ENCODE measurements at places on chromosomes 16 and 17.

DNA sequence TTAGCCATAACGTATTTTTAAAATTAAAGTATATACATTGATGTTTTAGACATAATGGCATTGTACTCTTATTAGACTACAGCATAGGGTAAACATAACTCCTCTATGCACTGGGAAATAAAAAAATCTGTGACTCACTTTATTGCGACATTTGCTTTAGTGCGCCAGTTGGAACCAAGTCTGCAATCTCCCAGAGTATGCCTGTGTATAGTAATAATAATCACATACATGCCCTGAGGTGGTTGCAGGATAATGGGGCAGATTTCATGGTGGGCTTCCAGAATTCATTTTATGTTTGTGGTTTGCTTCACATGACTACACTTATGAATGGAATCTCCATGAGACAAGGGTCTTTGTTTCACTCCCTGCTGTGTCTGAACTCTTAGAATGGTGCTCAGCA is 66.9 kb upstream of the N4BP1 start:
- no peak for DNase-seq

- DNase-seq = peak; percentile 30
Measured at GRCh38 chr17:30476726-30477082, 504 bp upstream of the GOSR1 start.

DNA sequence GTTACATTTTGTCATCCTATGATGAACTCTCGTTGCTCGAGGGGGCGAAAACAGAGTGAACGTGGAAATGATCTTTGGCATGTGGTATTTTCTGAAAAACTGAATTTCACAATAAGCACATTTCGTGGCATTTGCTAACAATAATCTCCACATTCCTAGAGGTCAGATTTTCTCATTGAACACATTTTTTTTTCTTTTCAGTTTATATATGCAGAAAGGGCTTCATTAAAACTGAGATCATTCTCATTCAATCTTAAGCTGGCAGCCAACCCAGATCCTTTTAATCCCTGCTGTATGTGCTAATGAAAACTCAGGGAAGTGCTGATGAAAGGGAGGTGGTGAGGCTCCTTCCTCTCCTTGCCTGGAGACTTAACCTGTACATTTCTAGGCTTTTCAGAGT is 52.6 kb downstream of the PRKCA start:
- no peak for DNase-seq

DNA sequence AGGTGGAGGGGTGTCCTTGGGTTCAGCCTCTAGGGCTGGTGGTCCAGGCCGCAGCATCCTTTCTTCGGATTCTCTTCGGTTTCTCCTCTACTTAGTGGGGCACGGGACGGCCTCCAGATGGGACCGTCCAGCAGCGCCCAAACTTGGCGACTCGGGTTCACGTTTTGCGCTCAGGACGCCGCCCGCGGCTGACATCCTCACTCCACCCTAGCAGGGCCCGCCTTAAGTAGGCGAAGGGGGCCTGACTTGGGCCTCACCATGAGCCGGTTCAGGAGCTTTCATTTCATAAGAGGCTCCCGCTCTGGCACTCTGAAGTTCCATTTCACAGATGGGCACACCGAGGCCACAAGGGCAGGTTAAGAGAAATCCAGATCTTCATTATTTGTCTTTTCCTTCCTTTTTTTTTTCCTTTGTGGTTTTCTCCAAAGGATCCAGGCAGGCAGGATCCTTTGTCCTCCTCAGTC is 141.2 kb downstream of the SEC14L1 start:
- DNase-seq = no peak

DNA sequence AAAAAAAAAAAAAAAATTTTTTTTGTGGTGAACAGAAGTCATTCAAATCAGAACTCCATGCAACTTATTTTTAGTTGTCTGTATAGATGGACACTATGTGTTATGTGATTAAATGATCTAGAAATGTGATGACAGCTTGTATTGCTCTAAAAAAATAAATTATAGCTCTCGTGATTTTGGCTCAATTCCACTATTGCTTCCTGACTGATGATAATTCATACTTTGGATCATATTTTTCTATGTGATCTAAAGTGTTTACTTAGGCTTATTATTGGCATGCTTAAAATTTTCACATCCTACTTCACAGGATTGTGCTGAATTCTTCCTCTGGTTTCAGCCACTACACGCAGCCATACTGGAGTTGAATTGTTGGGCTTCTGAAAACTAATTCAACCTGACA is 76.8 kb downstream of the RPGRIP1L start:
- no peak for DNase-seq

- DNase-seq = no peak
Measured at GRCh38 chr16:53282975-53283946, 151.0 kb upstream of the RBL2 start.

DNA sequence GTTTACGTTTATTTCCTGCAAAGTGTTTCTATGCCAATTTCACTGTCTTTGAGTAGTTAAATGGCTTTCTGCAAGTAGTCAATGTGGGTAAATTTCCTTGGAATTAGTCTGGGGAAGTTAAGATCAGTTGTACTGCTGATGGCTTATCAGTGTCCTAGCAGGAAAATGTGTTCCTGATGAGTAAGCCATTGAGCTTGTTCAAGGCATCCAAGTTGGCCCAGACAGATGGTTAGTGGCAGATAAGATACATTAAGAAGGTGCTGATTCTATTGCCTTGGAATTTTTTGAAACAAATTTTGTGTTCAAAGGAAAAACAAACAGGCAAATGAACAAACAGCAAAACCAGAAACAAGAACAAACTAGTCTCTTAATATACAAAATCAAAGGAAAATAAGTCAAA is 258.4 kb downstream of the MAP2K6 start:
- no peak for DNase-seq

- DNase-seq = no peak
Measured at GRCh38 chr17:8846768-8847211, 20.7 kb downstream of the PIK3R6 start.

DNA sequence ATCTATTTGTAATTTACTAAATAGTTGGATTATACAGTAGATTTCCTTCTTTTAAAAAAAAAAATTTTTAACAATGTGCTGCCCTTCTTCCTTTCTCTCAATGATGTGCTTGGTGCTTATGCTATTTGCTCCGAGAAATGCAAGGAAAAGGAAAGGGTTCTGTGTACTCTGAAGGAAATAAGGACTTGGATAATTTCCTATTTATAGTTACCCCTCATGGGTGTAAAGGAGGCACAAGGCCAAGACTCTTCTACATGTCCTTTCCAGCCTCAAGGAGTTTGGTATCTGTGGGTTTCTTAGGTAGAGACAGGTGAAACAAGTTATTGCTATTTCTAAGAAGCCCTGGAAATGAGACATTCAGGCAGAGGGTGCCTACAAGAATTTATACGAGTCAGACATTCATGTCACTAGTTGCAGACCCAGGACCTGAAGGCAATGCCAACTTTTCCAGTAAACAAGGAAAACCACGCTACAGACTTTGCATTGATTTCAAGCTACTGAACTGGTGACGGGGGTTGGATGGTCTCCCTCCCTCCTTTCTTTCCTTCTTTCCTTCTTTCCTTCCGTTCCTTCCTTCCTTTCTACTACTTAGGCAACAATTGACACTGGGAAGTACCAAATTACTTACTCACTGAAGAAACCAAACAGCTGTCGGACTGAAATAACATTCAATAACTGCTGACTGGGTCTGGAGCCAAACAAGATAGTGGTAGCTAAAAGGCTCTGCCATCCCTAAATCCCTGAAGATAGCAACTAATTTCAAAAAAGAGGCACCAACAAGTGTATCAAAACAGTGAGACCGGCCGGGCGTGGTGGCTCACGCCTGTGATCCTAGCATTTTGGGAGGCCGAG is 33.8 kb upstream of the GHDC start:
- no peak for DNase-seq

GRCh38 chr17:29870836-29871465 is 59.1 kb downstream of the SSH2 start:
- no peak for DNase-seq

DNA sequence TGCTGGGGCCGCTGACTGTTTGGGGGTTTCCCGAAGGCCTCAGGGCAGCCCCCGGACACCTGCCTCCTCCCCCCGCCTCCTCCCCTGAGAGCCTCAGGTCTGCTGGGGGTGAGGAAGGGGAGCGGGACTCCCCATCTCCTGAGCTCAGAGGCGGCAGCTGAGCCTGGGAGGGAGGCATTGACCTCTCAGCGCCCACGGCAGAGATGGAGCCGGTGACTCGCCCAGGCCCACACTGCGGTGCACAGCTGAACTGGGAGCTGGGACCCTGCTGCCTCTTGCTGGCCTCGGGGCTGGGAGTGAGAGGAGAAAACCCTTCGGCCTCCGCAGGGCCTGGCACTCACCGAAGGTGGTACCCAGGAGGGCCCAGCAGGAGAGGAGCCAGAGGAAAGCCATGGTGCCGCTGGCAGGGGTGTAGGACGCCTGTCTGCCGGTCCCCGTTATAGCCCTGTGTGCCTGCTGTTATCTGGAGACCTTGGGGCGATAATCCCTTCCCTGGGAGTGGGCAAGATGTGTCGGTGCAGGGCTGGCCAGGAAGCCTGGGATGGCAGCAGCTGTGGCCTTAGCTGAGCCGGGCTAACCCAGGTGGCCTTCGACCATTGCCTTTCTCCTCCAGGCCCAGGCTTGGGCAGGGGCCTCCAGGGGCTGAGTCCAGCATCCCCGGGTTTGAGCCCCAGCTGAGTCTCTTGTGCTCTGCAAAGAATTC is at the start of gene CTRB2:
TSS of gene CTRB2 (minus strand) at position 413 of the 703 bp plus-strand sequence. CDS start at position 393, 20 bp downstream.
- DNase-seq = no peak

DNA sequence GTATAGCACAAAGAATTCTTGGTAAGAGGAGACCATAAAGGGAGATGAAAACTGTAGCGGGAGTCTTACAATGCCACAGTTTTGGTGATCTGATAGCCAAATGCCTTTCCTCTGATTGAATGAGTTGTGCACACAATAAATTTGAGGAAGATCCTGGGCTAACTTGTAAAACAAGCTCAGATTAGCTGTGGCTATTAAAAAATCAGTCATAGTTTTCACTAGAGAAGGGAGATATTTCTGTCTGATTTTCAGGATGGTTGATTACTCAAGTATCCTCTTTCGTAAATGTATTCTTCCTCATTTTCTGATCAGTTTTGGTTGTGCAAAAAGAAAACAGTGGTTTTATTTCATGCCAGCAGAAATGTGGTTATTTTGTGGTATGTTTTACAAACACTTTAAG is 9.1 kb upstream of the METTL9 start:
- no peak for DNase-seq

DNA sequence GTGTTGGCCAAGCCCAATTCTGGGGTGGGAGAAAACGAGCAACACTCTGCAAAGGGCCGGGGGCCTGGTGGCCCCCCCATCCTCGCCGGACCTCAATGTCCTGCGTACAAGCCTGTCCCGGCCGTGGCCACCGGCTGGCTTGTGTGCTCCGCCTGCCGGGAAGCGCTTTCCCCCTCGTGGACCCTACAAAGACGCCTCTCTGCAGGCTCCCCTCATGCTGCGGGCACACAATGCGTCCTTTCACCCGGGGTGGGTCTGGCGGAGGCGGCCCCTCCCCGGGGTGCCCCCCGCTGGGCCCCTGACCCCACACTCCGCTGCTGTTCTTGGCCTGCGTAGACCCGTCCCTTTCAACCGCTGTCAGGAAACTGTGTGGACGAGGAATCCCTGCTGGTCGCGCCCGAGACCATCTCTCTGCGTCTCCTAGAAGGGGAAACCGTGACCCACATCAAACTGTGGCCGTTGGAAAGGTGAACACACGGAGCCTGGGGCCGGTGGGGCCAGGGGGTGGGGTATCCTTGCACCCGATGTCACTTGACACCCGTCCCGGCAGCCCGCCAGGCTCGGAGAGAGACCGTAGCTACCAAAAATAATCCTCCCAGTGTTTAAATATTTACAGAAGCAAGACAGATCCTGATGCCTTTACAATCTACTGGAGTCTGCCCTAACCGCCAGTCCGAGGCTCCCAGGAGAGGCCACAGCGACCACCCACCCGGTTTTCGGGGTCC is 43.6 kb downstream of the TBC1D16 start:
- no peak for DNase-seq

DNA sequence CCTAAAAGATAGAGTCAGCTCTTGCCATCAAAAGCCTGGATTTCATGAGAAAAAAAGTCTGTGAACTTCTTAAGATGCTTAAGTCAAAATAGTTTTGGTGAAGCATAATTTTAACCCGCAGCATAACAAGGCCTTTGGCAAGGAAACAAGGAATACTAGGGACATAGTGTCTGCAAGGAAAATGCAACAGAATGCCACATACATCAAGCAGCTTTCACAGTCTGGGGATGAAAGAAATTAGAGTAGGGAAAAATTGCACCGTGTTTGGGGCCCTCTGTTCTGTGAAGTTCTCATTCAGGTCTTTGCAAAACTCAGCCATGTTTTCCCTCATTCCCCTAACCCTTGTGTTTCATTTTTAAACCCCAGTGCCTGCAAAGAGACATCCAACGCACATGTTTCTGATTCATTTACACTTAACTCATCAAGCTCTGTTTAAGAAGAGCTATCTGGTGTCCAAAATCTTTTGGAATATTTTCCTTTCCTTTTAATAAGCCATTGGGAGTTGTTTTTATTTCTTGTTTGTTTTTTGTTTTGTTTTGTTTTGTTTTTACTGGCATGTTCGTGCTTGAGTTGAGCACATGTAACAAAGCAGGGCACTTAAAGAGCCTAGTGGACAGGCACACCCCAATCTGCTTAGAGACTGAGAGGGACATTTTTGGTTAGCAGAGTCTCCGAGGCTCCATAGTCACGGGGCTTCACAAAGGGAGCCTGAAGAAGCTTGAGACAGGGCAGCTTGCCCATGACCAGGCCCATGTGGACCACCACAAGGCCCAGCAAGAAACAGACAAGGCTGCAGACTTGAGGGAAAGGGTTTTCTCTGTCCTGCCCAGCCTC is 116.5 kb downstream of the ANKFN1 start:
- no peak for DNase-seq

GRCh38 chr17:50110591-50111349 is 15.6 kb downstream of the PDK2 start:
- no peak for DNase-seq

- DNase-seq = no peak
Measured at GRCh38 chr16:24976971-24977677, 38.0 kb downstream of the ARHGAP17 start.

DNA sequence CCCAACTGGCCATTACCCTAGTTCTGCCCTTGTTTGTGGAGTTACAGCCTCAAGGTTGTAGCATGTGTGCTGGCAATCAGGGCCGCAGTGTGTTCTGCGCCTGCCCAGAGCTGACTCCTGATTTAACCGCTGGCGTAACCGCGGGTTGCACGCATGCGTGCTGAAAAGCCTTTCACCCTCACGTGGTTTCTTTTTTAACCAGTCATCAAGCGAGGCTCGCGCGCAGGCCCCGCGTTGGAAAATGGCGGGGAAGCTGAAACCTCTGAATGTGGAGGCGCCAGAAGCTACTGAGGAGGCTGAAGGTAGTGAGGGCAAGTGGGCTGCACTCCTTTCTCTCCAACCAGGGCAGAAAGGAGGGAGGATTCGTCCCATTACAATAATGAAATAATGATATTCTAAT is at the start of gene SYCE1L:
TSS of gene SYCE1L (plus strand) at position 198 of the 400 bp plus-strand sequence. CDS start at position 242, 44 bp downstream.
- no peak for DNase-seq

- no peak for DNase-seq
Measured at GRCh38 chr16:61792194-61792909, 243.9 kb downstream of the CDH8 start.

DNA sequence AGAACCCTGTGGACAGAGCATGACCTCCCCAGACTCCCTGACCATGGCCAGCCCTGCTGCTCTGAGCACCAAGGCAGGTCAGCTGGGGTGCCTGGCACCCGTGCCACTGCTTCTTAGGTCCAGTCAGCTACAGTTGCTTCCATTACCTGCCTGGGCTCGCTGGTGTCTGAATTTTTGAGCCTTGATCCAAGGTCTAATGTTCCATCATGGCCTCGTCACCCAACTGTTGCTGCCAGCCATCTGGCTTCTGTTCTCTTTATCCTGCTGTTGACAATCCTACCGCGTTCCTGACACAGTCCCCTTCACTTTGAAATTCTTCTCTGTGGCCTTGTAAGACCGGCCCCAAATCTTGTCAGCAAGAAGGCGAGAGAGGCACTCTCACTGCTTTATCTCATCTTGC is 16.7 kb downstream of the GLYR1 start:
- DNase-seq = no peak

GRCh38 chr17:39084558-39084957 is 66.9 kb downstream of the PLXDC1 start:
- DNase-seq = no peak

All from head of caudate nucleus (tissue), 42 donors.